Tibial artery (tissue), 4 donors: ENCODE measurements at places on chromosomes 6 and 20.
A peak's percentile ranks its signal among the peaks of the same experiment; 100 is the strongest.

DNA sequence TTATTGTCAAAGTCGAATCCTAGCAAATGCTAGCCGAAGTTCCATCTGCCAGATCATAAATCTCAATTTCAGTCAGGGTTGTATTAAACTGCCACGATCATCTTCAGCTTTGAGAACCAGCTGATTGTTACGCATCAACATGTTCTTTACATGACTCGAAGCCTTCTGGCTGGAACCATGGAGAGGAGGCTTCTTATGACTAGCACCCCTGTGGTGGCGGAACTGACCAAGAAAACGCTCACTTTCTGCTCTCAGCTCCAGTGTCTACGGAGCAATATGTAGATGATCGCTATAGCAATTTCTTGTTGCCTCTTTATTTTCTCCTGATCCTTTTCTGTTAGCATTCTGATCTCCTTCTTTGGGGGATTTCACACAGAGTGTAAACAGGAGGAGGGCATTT lies 479.4 kb upstream of the SLC35B3 start:
- DNase-seq = no peak

DNA sequence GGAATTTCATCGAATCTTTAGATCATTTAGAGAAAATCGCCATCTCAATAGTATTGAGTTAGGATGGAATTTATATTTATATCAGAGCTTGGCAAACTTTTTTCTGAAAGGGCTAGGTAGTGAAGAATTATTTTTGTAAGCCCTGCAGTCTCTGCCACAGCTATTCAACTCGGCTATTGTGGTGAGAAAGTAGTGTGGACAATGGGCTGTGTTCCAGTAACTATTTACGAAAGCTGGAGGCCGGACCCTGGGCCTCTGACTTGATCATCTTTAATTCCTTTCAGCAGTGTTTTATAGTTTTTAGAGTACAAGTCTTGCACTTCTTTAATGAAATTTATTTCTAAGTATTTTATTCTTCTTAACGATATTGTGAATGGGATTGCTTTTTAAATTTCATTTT lies 201.5 kb downstream of the FARS2 start:
- DNase-seq = no peak

DNA sequence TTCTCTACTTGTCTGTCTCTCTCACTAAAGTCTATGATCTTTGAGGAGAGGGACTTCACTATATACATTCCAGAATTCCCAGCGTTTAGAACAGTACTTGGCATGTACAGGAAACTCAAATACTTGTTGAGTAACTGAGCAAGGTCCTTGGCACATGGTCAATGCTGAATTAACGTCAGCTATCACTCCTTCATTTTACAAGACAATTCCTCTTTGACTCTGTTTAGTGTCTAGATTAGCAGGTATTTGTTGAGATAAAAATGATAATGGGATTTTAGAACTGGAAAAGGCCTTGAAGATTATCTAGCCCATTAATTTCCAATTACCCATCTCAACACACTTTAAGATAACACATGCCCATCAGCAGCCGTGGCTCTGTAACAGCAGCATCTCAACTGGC lies 6.6 kb upstream of the GUCA1B start:
- no peak for DNase-seq

DNA sequence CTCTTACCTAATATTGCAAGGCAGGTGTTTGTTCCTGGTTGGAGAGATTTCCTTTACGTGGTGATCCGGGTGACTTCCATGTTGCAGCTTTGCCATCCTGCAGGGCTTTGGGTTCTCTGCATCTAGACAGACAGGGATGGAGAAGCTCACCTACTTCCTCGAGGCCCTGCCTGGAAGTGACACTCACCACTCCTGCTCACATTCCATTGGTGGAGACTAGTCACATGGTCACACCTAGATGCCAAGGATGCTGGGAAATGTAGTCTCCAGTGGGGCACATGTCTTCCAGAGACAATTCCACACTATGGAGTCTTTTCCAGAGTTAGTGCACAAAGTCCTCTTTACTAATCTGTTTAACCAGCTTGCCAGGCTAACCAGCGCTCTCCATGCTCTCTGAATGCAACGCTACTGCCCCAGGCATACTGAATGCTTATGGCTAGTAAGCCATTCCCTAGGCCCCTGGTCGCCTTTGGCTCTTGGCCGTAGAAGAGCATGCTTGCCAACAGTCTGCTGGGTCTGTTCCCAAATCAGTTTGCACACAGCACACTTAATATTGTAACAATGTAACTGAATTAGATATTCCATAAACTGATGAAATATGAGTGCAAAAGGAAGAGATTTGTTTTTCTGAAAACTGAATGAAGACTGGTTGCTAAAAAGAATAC lies 6.7 kb upstream of the KCNK15 start:
- peak; percentile 72 for DNase-seq

GRCh38 chr6:155432293-155432692 lies 23.3 kb downstream of the NOX3 start:
- no peak for DNase-seq

DNA sequence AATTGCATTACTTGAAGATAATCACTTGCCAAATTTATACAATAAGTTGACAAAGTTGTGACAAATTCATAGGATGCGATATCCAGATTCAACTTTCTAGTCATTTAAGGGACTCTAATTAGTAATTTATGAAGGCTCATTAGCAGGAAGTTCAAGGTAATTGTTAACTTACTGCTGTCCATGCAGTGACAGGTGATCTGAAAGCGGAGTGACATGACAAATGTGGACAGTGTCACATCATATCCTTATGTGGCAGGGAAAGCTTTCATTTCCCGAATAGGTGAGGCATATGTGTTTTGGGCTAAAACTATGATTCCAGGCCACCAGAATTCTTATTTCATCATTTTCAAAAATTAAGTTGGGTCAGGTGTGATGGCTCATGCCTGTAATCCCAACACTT lies 115.9 kb upstream of the BMP2 start:
- DNase-seq = no peak

DNA sequence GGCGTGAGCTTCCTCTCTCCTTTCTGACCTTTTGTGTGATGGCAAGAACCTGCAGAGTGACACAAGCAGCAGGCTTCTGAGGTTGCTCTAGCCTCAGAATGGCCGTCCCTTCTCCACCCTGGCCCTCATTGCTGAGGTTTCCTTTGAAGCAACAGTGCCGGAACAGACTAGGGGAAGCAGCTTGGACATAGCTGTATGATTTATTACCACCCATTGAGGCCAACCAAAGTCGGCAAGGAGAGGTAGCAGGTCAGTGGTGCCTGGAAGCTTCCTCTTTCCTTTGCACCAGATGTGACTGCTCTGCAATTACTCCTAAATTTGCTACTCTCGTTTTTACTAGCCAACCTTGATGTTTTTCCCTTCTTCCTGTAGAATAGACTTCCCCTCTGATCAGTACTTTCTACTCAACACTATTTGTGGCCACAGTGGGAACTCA lies 31.4 kb downstream of the PTPN1 start:
- no peak for DNase-seq

- DNase-seq = no peak
Measured at GRCh38 chr6:117346142-117346930, 79.4 kb downstream of the ROS1 start.

DNA sequence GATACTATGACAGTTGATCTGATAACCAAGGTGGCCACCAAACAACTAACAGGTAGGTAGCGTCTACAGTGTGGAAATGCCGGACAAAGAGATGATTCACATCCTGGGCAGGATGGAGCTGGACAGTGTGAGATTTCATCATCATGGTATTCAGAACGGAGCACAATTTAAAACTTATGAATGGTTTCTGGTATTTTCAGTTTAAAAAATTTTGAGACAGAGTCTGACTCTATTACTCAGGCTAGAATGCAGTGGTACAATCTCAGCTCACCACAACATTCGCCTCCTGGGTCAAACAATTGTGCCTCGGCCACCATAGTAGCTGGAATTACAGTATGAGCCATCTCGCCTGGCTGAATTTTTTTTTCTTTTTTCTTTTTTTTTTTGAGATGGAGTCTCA lies 43.8 kb downstream of the CEP57L1 start:
- DNase-seq = no peak
